Central memory CD8-positive, alpha-beta T cell (primary cell): ENCODE measurements at places on chromosomes 1 and 21.
A peak's percentile ranks its signal among the peaks of the same experiment; 100 is the strongest.

- no peaks in the 10 kb centered on the region for H3K4me1 ChIP-seq
- no peak overlapping the region for H3K27ac ChIP-seq
- no peak overlapping the region for H3K4me3 ChIP-seq
- peaks cover 33% of the 10 kb centered on the region for H3K27me3 ChIP-seq
- H3K36me3 ChIP-seq: no peaks in the 10 kb centered on the region
- DNase-seq: no peak
Observed at GRCh38 chr1:34750610-34751009, 4.2 kb upstream of the GJB5 start.

DNA sequence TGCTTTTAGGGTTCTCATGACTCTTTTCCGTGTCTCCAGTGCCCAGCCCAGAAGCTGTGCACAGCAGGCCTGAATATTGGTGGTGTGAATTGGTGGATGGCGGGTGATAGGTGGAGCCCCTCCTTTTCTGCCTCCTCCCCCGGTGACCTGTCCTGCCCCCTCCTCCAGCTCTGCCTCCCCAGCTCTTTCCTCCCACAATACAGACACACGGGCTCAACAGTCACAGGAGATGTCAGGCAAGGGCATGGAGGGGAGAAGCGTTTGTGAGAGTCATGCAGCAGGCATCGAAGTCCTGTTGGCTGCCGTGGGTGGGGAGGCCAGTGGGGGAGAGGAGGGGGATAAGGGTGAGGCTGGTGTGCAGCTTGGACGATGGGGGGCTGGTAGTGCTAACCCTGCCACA, 17.3 kb upstream of the TTC4 start:
- no peaks in the 10 kb centered on the region for H3K4me1 ChIP-seq
- no peak overlapping the region for H3K4me3 ChIP-seq
- no peak for DNase-seq
- H3K36me3 ChIP-seq: no peaks in the 10 kb centered on the region
- H3K27me3 ChIP-seq: peaks cover 54% of the 10 kb centered on the region

GRCh38 chr1:107670397-107671040, 294.5 kb downstream of the VAV3 start:
- H3K4me1 ChIP-seq: peaks cover 5% of the 10 kb centered on the region
- no peak overlapping the region for H3K27ac ChIP-seq
- DNase-seq: no peak
- peaks cover 4% of the 10 kb centered on the region for H3K36me3 ChIP-seq

GRCh38 chr1:118846443-118846842, 141.7 kb downstream of the TBX15 start:
- H3K4me1 ChIP-seq: no peaks in the 10 kb centered on the region
- H3K36me3 ChIP-seq: no peaks in the 10 kb centered on the region
- H3K27ac ChIP-seq: no peak overlapping the region
- DNase-seq: no peak

GRCh38 chr1:72218141-72218739, 64.1 kb downstream of the NEGR1 start:
- no peak overlapping the region for H3K4me3 ChIP-seq
- no peak for DNase-seq
- H3K27me3 ChIP-seq: no peaks in the 10 kb centered on the region
- peaks cover 1% of the 10 kb centered on the region for H3K36me3 ChIP-seq
- no peak overlapping the region for H3K27ac ChIP-seq

GRCh38 chr1:205504311-205505075, at the start of gene CDK18:
Gene CDK18 (plus strand): TSS chr1:205504669. CDS start chr1:205523168, 18,499 bp downstream.
- H3K4me3 ChIP-seq: peak within 1 kb of the TSS; percentile 77
- no peaks in the 10 kb centered on the region for H3K36me3 ChIP-seq
- H3K27me3 ChIP-seq: no peaks in the 10 kb centered on the region
- peak within 1 kb of the TSS; percentile 71 for H3K27ac ChIP-seq
- DNase-seq: no peak
- peaks cover 13% of the 10 kb centered on the region for H3K4me1 ChIP-seq

DNA sequence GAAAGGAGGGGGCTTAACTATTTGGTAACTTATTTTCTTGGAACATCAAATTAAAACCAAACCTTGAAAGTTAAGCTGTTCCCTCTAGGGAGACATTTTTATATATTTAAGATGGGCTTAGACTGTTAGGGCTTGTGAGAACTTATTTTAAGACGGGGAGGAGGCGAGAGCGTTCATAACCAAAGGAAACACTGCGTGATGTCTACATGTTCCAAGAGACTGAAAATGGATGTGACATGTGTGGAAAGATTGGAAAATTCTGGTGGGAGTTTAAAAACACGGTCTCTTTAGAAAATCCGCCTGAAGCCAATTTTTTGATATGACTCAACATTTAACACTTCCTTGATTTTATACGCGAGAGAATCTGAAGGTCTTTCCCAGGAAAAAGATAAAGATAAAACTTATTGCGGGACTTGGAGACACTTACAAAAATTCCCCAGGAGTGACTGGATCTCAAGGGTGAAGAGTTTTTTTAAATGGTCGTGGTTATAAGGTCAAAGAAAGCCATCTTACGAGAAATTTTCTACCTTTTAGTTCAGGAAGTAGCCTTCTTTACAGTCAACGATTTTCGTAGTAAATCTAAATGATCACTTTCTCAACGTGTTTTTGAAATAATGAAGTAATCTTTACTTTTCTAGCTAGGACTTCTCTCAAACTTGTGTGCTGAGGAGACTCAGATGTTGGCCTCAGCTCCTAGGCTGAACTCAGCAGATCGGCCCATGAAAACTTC, 828 bp downstream of the PNRC2 start:
- H3K4me3 ChIP-seq: peak overlapping the region; percentile 100
- peaks cover 51% of the 10 kb centered on the region for H3K4me1 ChIP-seq
- H3K27ac ChIP-seq: peak overlapping the region; percentile 100
- H3K36me3 ChIP-seq: peaks cover 51% of the 10 kb centered on the region
- no peaks in the 10 kb centered on the region for H3K27me3 ChIP-seq

GRCh38 chr21:28337315-28337714, 655.4 kb downstream of the LTN1 start:
- H3K4me1 ChIP-seq: no peaks in the 10 kb centered on the region
- no peak for DNase-seq
- H3K36me3 ChIP-seq: no peaks in the 10 kb centered on the region
- H3K27me3 ChIP-seq: no peaks in the 10 kb centered on the region
- H3K27ac ChIP-seq: no peak overlapping the region
